ENCODE measurements at places on chromosomes 7 and 10.

- DNase-seq: no peak
Measured at GRCh38 chr10:129322933-129323820, 143.9 kb upstream of the MGMT start.

DNA sequence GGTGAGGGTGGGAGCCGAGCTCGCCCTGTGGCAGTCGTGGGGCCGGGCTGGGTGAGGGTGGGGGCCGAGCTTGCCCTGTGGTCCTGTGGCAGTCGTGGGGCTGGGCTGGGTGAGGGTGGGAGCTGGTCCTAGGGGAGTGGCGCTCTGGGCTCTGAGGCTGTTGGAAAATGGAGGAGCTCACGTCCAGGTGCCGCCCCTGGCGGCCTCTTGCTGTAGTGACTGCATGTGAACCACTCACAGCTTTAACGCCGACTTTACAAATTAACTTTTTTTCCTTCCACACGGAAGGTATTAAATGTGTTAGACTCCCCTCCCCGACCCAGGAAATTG, 312.6 kb downstream of the WDR37 start:
- DNase-seq: no peak

GRCh38 chr10:21523557-21524008, 1.9 kb downstream of the SKIDA1 start:
- no peak for DNase-seq

GRCh38 chr10:86932674-86933073, 24.7 kb downstream of the MMRN2 start:
- DNase-seq: no peak

DNA sequence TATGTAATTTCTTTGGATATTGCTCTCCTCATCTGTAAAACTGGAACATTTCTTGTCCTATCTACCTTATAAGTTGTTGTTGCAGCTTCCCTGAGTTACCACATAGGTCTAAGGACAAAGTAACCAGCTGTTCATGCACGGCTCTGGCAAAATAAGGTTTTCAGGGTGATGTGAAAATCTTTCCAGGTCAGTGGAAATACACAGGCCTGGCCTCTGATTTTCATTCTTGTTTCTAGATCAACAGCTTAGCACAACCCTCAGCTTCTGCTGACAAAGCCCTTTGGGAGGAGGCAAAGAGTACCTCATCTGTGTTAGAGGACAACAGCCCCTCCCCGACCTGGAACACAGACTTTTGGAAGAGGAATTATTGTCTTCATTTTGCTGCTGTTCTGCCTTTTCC, 117.5 kb upstream of the AGK start:
- no peak for DNase-seq

DNA sequence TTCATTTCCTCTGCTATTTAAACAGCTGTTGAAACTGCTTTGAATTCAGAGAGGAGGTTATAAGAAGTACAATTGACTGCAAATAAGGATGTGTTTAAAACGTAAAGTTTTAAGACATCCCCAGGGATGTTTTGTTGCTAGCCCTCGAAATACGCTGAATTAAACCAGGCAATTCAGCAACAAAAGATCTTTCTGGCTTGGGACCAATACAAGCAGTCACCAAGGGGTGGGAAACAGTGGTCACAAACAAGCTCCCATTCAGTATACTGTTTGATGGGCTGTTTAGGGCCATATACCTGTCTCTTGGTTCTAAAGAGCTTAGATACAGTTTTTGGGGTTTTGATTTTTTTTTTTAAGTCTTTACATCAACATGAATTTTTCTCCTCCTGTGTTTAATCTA, 446.3 kb upstream of the POT1 start:
- no peak for DNase-seq

GRCh38 chr10:5652746-5653145, 13.6 kb downstream of the ASB13 start:
- no peak for DNase-seq

- DNase-seq: no peak
Measured at GRCh38 chr7:91266689-91267090, 2.5 kb downstream of the FZD1 start.

- DNase-seq: peak; percentile 17
Measured at GRCh38 chr7:54330216-54330800, 211.9 kb upstream of the VSTM2A start.

GRCh38 chr7:29237489-29237888, 42.9 kb downstream of the CHN2 start:
- no peak for DNase-seq

- DNase-seq: no peak
Measured at GRCh38 chr7:47739301-47739875, 157.5 kb upstream of the TNS3 start.

GRCh38 chr7:100466653-100467605, 2.9 kb upstream of the SPACDR start:
- DNase-seq: no peak

DNA sequence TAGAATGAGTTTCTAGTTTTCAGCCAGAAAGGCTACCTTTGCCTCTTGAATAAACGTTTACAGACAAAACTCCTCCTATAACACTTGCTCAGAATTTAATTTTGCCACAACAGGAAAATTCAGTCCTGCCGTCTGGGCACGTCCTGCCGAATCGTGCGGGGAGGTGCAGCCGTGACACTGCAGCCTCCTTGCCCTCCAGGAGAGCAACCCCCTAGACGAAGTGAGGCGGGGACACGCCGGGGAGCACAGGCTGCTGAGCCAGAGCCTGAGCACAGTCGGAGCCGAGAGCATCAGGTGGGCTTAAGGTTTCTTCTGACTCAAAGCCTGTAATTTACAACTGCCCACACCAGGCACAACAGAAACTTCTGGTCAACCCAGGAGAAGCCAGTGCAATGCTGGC, 102.3 kb downstream of the DYNC2I1 start:
- DNase-seq: no peak

DNA sequence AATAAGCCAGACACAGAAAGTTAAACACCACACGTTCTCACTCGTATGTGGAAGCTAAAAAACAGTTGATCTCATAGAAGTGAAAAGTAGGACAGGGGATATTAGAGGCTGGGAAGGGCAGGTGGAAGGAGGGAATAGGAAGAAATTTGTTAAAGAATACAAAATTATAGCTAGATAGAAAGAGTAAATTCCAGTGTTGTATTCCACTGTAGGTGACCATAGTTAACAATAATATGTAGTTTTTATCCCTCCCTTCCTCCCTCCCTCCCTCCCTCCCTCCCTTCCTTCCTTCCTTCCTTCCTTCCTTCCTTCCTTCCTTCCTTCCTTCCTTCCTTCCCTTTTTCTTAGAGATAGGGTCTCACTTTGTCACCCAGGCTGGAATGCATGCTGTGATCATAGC, 19.9 kb upstream of the MEST start:
- no peak for DNase-seq

DNA sequence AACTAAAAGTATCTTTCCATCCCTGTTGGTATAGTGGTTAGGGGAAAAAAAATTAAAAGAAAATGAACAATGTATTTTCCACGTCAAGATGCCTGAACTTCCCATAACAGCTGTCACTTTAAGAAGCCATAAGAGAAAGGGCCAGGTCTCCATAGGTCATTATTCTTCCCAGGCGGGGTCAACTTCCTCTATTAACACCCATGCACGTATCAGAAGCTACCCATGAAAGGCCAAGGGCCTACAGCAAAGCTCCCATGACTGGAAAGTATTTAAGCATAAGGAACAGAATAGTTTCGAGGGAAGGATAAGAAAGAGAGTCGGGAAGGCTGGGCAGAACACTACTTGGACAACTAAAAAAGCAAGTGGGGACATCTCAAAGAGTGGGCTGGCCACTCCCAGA, 40.1 kb downstream of the RBM28 start:
- DNase-seq: no peak

DNA sequence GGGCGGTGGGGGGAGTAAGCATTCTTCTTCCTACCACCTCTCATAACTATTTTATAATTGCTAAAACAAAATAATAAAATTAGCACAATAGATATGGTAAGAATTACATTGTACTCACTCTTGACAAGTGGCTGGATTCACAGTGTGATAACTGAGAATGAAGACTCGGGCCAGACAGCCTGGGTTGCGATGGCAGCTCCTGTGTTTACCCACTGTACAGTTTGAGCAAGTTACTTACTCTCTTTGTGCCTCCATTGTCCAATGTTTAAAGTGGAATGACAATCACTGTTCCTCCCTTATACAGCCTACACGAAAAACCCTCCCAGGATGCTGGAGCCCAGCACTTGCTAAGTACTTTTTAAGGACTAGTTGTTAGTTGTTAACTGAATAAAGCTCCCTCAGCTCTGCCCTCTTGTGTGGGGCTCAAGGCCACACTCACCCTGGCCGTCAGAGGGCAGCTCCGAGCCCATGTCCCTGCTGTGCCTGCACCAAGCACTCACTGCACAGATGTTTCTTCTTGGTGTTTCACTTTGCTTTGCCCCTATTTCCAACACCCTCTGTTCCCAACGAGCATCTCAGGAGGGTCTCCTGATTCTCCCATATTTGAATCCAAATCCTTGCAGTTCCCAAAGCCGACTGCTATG, 56.4 kb upstream of the NPS start:
- DNase-seq: no peak

GRCh38 chr10:15784662-15785300, 65.1 kb upstream of the ITGA8 start:
- no peak for DNase-seq

- no peak for DNase-seq
Measured at GRCh38 chr10:12649012-12649584, 299.8 kb downstream of the CAMK1D start.

DNA sequence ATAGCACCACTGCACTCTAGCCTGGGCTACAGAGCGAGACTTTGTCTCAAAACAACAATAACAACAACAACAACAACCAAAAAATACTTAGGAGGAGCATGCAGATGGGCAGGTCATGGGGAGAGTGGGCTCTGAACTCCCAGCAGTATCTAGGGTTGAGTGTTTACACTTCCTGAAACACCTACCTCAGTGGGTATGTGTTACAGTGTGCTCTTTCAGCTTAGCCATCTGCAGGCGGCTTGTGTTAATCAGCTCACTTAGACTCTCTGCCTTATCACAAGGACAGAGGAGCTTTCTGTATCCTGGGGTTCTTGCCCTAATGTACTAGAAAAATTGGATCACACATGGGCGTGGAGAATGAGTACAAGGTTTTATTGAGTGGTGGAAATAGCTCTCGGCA, 340.2 kb downstream of the KIF20B start:
- DNase-seq: no peak

DNA sequence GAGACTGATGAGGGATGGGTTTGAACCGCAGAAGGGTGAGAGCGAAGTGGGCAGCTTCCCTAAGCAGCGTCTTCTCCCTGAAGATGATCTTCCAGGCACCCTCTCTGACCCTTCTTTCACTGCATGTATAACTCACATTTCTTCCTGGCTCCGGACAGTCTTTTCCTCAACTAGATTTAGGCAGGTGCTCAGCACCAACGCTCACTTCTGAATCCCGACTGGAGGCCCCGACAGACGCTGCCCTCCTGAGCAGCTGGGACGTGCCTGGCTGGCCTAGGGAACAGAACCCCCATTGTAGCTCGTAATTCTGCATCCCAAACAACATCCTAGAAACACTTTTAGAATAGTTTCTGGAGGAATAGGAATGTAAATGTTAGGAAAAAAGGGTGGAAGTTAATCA, 206.6 kb downstream of the DIP2C start:
- no peak for DNase-seq

GRCh38 chr7:149846436-149847046, 8.4 kb downstream of the ZNF862 start:
- no peak for DNase-seq

- no peak for DNase-seq
Measured at GRCh38 chr10:91528080-91528479, 104.8 kb downstream of the PPP1R3C start.

DNA sequence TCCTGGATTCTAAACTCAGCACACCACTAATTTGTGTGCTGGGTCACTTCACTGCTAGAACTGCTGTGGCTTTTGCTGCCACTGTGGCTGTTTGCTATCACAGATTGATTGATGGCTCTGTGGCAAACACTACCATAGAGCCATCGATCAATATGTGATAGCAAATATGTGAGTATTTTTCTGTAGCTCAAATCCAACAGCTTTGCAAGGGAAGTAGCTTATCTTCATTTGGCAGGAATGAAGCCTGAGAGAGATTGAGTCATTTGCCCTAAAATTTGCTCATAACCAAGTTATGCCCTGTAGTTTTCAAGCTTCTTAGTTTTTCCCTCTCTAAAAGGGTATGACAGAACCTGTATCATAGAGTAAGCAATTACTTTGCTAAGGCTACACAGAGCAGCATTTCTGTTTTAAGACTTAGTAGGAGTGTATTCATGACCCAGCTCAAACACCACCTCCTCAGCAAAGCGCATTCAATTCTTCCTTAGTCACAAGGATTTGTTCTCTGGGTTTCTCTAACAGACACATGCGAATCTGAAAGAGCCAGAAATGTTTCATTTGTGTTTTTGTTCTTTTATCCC, 43.1 kb downstream of the MINPP1 start:
- no peak for DNase-seq

DNA sequence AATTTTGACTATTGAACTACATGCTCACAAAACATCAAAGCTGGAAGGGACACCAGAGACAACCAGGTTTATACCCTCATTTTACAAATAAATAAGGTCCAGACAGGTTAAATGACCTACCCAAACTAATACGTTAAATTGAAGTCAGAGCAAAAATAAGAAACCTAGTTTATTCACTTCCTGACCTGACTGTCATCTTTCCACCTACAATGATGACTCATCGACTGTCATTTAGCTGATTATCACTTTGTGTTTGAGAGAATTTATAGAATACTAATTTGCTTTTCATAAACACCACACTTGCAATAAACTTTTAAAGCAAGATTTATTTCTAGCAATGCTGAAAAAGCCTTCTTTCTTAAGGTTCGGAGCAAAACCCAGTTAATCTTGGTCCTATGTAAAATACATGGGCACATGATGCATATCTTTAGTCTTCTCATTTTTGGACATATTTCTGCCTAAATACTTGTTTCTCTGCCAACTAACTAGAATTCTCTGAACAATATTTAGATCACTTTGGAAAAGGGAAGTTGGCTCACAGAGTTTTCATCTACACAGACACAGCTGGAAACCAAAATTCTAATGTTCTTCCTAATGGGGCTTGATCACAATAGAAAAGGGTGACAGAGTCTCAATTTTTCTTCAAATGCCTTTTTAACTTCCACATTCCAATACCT, 16.7 kb upstream of the LRRN3 start:
- DNase-seq: no peak

GRCh38 chr10:22489975-22490374, 144.7 kb downstream of the SPAG6 start:
- DNase-seq: no peak

All from caudate nucleus (tissue), 63 donors.